Muscle of leg (tissue), 16 donors: ENCODE measurements at places on chromosomes 5 and 9. TPM values are rescaled to one million over a fixed set of nuclear protein-coding genes. Genes with fewer than 3 reads are reported as not detected.

DNA sequence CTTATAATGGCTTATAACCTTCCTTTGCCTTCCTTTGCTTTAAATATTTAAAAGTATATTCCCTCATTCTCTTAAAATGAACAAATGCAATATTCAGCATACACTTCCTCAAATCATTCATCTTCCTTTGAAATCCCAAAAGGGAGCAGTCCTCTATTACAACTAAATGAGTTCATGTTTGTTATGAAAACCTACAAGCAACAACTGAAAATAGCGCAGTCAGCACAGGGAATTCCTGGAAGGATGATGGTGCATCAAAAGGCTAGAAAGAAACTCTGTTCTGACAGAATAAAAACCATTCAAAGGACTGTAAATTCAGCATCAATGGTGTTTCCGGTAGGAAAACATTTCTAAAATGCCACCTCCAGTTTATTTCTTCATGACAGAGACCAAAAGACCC, 3.3 kb downstream of the NR6A1 start:
- DNase-seq, result no peak

The OGN gene
- 439 TPM for polyA plus RNA-seq

DNA sequence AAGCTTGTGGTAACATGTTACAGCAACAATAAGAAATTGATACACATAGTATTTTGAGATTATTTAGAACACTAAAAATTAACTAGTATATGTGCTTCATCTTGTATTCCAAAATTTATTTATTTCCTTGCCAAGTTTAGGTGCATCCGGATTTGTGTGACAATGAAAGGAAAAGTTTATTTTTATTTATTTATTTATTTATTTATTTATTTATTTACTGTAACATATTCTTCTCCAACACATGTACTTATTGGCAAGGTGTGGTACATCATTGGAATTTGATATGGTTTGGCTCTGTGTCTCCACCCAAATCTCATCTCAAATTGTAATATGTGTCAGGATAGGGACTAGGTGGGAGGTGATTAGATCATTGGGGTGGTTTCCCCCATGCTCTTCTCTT, 373.3 kb upstream of the EDIL3 start:
- DNase-seq, result no peak

- DNase-seq, result no peak
These were observed 24.9 kb downstream of the AUH start for GRCh38 chr9:91336786-91337185.

The ITGA2 gene
- polyA plus RNA-seq, result 18.1 TPM

The UBE2D2 gene
- polyA plus RNA-seq, result 111 TPM

- no peak for DNase-seq
These were observed 1644.7 kb upstream of the C9orf72 start for GRCh38 chr9:29217966-29218365.

- DNase-seq, result no peak
These were observed 599.1 kb upstream of the TYRP1 start for GRCh38 chr9:12094046-12094445.

DNA sequence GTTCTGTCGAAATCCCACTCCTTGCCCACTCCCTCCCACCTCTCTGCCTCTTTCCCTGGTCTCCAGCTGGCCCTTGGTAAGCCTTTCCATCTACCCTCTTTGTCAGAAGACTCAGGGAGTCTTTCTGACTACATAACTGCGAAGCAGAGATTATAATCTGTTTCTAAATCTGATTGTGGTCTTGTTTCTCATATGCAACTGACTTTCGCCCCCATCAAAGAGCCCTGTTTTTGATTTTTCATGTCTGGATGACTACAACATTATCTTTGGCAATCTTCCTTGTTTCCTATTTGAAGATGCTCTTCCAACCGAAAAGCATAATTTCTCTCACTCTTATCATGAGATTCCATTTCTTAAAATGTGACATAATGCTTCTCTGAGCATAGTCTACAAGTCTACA, 218.2 kb upstream of the ADAMTSL1 start:
- DNase-seq, result peak; percentile 21

DNA sequence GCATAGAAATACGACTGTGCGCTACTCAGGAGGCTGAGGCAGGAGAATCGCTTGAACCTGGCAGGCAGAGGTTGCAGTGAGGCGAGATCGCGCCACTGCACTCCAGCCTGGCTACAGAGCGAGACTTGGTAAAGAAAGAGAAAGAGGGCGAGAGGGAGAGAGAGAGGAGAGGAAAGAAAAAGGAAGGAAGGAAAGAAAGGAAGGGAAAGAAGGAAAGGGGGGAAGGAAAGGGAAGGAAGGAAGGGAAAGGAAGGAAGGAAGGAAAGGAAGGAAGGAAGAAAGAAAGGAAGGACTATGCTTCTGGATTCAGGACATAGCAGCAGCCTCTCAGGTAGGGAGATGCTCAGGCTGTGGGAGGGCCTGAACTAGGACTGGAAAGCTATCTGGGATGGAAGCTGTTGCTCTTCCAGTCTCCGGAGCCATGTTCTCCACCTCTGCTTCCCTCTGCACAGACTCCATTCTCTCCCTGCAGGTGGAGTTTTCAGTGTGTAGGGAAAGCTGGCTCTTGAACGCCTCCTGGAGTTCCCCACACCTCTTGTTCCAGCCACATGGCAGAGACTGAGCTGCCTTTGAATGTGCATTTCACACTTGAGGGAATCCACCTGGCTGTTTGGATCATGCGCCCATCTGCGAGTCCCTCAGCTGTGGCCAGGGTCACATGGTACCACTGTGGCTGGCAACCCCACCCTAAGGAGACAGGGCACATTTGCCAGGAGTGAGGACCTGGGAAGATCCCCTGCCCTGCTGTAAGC, 9.1 kb downstream of the SWI5 start:
- DNase-seq, result no peak

- no peak for DNase-seq
These were observed 637.2 kb downstream of the PDE4D start for GRCh38 chr5:59256331-59256730.

- peak; percentile 4 for DNase-seq
These were observed 35.7 kb downstream of the NACC2 start for GRCh38 chr9:136059321-136059791.

- DNase-seq, result peak; percentile 34
These were observed 74.3 kb upstream of the PTGER4 start for GRCh38 chr5:40605295-40605958.

The PIP5KL1 gene
- polyA plus RNA-seq, result 3.5 TPM

GRCh38 chr9:76545191-76545590, 86.2 kb downstream of the GCNT1 start:
- no peak for DNase-seq

The SPATA31A3 gene
- not detected for polyA plus RNA-seq

DNA sequence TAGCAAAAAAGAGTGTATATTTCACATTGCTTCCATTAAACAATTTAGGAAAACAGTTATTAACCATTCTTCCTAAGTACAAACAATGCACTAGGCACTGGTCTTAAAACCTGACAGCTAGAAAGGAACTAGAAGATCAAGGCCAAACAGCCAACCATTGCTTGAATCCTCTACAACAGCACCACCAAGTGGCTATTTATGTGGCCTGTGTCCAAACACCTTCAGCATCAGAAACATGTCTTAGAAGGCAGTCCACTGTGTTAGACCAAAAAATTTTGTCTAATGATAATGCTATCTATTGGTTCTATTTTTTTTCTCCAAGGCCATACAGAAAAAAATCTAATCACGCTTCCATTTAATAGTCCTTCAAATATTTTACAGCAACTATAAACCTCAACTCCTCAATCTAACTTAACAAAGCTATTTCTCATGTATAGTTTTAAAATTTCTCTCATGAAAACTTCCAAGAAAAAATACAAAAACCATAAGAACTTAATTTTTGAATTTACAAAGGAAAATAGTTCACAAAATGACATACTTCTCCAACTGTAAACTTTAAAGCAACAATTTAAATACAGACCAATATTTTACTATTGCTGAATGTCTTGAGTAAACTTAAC, 36.1 kb downstream of the CAAP1 start:
- peak; percentile 15 for DNase-seq

GRCh38 chr9:97398999-97399758, 12.7 kb upstream of the TDRD7 start:
- DNase-seq, result peak; percentile 47

- DNase-seq, result peak; percentile 43
These were observed 25.8 kb downstream of the CAST start for GRCh38 chr5:96687812-96688453.

The ANKRA2 gene
- 19.2 TPM for polyA plus RNA-seq

- no peak for DNase-seq
These were observed 127.8 kb upstream of the GLRA1 start for GRCh38 chr5:152052470-152052869.

- no peak for DNase-seq
These were observed 29.2 kb downstream of the FBXO4 start for GRCh38 chr5:41954286-41954685.

GRCh38 chr9:132487351-132487791, 77.4 kb downstream of the CFAP77 start:
- no peak for DNase-seq

DNA sequence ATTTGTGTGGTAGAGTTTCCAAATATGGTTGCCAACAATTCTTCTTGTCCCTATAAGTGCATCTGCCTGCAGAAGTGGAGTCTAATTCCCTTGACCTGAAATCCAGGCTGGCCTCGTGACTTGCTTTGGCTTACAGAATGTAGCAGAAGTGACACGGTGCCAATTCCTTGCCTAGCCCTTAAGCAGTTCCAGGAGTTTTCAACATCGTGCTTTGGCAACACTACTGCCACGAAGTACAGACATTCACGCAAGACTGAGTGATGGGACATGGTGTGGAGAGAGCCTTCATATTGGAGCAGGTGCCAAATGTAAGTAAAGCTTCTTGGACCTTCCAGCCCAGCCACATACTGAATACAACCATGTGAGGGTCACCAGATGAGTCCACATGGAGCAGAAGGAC, 92.9 kb upstream of the NEK6 start:
- peak; percentile 41 for DNase-seq

The C5orf52 gene
- not detected for polyA plus RNA-seq

GRCh38 chr5:166377756-166378155, 1913.7 kb upstream of the WWC1 start:
- DNase-seq, result peak; percentile 51

The LCN9 gene
- polyA plus RNA-seq, result not detected

DNA sequence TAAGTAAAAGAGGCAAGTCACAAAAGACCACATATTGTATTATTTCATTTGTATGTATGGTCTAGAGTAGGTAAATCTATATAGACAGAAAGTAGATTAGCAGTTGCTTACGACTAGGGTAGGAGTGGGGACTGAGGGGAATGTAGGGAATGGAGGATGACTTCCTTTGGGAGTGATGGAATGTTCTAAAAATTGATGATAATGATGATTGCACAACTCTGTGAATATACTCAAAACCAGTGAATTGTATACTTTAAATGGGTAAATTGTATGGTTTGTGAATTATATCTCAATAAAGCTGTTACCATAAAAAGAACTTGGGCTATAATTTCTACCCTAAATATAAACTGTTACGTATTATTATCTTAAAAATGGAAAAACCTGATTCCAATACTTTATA, 35.0 kb downstream of the ADAMTS6 start:
- no peak for DNase-seq

The SPATA31E1 gene
- polyA plus RNA-seq, result not detected

- no peak for DNase-seq
These were observed 105.0 kb upstream of the ALDH1B1 start for GRCh38 chr9:38287420-38287985.

- DNase-seq, result no peak
These were observed 97.9 kb downstream of the SV2C start for GRCh38 chr5:76180814-76181805.

DNA sequence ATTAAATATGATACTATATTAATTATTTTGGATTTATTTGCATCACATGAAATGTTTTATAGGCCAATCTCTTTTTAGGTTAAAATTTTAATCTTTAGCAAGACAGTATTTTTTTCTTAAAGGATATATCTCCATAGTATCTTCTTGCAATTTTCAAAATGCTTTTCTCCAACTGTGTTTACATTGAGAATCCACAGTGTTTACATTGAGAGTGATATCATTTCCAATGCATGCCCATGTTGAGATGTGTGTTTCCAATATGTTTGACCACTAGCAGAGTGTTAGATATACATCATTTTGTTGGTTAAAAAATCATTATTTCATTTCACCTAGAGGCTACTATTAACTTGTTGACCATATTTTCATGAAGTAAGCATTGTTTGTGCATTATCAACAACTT, 17.3 kb downstream of the VCAN start:
- DNase-seq, result no peak

The AGXT2 gene
- polyA plus RNA-seq, result not detected

The ADAMTSL1 gene
- polyA plus RNA-seq, result 20.3 TPM

The PCDHGA12 gene
- polyA plus RNA-seq, result 3.6 TPM
